ENCODE measurements at places on chromosomes 1 and 21.

DNA sequence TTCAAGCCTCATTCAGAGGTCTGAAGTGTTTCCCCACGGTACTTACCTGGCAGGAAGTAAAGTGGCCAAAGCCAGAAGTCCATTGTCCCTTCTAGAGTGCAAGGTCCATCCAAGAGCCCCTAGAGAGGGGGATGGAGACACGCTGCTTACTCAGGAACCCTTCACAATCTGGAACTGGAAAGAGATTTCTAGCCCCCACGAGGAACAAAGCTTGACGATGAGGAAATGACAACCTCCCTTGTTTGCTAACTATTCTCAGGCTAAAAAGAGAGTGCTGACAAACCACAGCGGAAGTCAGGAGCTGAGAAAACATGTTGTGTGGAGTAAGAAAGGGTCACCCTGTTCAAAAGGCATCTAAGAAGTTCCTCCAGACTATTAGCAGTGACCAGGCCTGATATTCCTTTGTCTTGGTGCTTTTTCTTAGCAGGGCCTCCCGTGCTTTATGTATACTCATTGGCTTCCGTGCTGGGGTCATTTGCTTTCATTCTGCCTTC, at the start of gene FCMR:
TSS of gene FCMR (minus strand) at position 170 of the 494 bp plus-strand sequence. CDS start at position 83, 87 bp downstream.
- DNase-seq, result no peak

- no peak for DNase-seq
Measured at GRCh38 chr1:61083807-61084440, 1.6 kb downstream of the NFIA start.

DNA sequence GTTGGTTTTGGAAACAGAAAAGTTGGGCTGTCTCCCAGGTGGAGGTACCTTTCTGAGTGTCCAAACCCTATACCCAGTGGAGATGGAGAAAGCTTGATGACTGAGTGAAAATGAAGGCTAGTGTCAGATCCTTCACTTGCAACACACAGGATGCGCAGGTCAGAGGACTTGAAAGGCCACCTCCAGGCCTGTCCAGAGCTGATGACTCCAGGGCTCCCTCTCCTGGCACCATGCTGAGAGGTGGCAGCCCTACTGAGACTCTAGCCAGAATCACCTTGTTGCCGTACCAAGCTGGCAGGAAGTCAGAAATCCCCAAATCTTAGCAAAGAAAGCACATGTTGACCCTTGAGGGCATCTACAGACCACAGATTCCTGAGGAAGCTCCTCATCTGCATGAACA, 16.4 kb downstream of the KNCN start:
- peak; percentile 29 for DNase-seq

DNA sequence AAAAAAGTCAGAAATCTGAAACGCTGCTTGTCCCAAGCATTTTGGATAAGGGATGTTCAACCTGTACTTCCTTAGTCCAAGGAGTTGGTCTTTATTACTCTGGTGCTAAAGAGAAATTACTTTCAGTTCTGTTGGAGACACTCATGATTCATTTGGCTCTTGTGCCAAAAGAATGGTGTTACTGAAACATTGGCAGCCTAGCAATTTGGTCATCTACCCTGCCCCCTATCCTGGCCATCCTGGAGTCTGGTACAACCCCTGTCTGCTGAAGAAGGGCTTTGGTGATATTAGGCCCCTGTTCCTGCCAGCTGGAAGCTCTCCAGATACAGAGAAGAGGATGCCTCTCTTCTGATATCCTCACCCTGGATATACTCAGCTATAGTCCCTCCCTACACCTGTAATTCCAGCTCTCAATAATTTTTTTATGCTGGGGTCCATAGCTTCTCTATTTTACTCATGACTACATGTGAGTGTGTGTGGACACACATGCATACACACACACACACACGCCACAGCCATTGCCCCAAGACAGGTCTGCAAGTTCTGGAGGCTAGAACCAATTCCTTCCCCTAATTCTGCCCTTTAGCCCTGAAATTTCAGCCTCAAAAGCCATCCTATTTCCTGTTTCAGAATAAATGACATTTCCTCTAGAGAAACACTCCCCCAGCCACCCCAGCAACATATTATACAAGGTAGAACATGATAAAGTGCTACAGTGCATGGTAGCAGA, 40.0 kb downstream of the LHX8 start:
- DNase-seq, result no peak

- no peak for DNase-seq
Measured at GRCh38 chr1:104182251-104182650, 432.6 kb downstream of the AMY1C start.

DNA sequence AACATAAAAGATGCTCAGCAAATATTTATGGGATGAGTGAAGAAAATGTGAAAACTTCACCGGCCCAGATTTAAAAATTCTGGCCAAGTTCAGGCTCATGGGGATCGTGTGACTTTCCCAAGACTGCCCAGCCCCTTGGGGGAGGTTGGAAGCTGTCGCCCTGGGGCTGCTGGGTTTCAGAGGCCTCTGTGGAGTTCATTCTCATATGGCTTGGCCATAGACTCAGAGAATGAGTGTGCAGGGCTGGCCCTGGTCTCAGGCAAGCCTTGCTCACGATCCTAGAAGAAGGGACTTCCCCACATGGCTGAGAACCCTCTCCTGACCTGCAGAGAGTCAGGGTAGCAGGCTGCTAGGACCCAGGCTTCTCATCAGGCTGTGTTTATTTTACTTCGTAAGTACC, 24.6 kb downstream of the PADI2 start:
- no peak for DNase-seq

DNA sequence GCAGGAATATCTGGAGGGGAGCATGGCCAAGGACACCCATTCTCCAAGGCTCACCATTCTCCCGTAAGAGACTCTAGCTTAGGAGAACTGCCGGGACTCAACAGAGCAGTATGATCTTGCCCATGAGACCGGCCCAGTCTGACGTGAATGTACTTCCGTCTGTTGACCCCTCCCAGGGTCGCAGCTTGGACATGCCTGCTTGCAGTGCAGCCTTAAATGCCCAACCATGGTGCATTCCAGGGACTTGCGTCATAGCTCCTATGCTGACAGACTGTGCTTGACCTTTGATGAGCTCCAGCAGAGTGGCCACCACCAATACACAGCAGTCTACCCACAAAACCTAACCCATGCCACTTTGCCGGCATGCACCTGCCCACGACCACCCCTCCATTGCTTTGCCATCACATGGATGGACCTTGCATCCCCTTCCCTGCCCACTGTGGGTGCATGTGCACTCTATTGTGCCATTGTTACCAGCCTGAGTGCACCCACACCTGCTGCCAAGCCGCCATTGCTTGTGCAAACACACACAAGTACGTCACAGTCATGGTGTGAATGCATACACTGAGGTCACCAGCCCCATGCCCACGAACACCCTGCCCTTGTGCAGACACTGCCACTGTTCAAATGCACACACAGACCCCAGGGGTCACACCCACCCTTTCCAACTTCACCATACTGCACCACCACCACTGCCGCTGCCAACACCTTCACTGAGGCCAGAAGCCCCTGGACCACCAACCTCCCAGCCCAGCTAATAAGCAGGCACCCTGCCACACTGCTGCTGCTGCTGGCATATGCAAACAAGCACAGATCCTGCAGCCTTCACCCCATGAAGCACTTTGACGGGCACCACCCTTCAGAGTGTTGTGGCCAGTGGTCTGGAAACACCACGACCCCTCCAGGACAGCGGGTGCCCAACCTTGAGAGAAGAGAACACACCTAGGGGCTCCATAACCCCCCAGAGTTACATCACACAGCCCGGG, 1141.3 kb downstream of the BRINP3 start:
- no peak for DNase-seq

- no peak for DNase-seq
Measured at GRCh38 chr21:28655471-28655870, 337.2 kb downstream of the LTN1 start.

- DNase-seq, result no peak
Measured at GRCh38 chr1:22816067-22816775, 105.6 kb downstream of the EPHB2 start.

DNA sequence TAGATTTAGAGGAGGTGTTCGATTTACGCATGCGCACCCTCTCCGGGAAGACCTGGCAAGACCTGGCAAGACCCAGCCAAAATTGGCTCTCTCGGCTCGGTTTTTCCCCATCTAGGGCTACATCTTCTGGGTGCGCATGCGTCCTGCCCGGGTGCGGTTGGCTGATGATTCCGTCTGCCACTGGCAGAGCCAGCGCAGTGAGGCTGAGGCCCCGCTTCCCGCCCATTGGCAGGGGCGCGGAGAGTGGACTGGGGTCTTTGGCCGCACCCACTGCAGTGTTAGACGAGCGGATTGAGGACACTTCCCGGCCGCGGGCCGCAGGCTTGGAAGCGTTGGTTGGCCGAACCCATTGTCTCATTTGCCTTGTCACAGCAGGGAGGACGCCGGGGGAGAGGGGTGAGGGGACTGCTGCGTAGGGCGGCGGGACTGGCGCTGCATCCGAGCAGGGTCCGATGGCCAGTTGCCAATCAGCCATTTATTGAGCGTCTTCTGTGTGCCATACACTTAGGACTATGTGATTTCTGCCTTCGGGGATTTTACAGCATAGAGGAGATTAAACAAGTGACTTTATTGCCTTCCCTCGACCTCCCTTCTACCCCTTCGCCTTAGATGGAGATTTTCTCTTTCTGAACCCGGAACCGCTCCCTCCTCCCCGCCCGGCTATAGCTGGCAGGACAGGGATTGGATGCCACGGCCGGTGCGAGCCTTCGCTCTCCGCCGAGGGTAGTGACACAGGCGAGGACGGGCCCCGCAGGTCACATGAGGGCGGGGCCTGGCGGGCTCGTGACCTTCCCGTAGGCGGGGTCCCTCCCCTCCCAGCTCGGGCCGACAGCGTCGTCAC, 43.7 kb downstream of the MEF2D start:
- DNase-seq, result peak; percentile 99

DNA sequence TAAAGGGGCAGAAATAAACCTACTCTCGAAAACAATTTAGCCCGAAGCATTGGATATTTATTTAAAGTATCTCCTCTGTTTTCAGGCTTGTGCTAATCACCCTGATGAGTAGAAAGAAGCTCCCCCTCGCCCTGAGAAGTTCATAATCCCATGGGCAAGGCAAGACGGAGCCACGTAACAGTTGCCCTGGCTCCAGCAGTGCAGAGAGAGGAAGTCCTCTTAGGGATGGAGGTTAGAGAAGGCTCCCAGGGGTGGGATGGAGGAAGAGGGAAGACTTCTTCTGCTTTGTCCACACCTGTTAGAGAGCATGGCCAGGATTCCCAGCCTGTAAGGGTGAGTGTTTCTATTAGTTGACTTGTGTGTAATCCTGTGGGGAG, 3.4 kb upstream of the GPR25 start:
- no peak for DNase-seq

DNA sequence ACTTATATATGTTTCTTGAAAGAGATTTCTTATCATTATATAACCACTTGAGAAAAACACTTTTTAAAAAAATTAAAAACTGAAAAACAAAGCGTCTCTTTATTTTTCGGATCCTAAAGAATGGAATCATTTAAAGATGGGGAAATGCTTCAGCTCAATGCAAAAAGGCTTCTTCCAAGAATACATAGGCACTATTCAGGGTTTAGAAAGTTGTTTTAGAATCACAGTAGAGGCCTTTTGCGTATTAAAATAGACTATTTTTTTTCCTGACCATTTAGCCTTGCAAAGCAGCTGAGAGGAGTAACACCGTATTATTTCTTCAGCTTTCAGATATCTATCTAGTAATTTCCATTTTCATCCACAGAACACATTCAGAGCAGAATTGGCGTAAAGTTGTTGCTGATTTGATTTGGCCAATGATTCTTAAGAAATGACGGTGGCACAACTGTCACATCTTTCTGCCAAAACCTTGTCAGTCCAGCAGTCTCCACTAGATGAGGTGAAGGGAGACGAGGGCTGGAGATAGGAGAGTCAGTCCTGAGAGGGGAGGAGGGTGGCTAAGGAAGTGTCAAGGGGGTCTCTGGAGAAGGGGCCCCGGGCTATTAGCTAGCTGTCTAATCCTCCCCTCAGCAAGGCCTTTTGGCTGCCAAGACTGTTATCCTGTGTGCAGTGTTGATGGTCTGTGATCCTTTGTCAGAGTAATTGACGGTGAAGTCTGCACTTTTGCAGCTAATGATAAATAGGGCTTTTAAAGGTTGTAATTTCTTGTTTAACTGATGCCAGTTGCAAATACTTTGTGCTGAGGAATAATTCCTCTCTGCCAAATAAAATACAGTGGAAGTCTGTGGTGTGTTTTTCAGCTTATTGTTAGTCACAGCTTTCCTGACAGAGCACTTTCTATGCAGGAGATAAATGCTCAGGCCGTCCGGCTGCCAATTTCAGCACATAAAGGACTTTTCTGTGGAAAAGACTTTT, 34.7 kb downstream of the PRRX1 start:
- DNase-seq, result no peak

- no peak for DNase-seq
Measured at GRCh38 chr1:234683127-234683860, 73.3 kb upstream of the IRF2BP2 start.

DNA sequence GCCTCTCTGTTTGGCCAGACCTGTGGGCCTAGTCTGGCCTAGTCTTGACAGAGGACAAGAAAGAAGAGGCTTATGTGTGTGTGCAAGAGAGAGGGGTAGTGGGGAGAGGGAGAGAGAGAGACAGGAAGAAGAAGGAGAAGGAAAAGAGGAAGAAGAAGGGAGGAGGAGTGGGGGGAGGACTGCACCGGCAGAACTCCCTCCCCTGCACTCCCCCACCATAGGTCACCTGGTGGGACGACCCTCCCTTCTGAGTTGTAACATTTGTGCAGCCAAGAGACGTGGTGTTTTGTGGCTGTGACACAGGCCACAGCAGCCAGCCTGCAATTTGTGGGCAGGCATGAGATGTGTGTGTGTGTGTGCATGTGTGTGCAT, 4.3 kb downstream of the INAVA start:
- DNase-seq, result no peak

DNA sequence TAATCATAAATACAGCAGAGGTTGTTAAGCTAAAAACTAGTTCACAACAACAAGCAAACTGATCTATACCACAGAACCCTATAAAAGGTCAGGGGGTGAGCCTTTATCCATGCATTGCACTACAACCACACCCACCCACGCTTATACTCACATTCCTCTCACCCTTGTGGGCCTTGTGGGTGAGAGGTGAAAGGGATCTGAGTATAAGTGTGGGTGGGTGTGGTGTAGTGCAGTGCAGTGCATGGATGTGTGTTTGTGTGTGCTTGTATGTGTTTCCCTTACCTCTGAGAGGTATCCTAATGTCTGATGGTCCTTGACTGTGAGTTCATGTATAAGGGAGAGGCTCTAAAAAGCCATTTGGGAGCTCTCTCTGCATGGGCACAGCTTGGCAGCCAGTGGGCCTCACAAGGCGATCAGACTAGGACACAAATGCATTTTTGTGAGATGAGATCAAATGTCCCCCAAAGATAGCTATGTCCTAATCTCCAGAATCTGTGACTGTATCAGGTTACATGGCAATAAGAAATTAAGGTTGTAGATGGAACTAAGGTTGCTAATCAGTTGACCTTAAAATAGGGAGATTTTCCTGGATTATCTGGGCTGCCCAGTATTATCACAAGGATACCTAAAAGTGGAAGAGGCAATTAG, 95.5 kb upstream of the DPT start:
- no peak for DNase-seq

- no peak for DNase-seq
Measured at GRCh38 chr1:31127266-31127665, 61.7 kb upstream of the PUM1 start.

GRCh38 chr1:10640843-10641553, 155.4 kb downstream of the CASZ1 start:
- no peak for DNase-seq

- no peak for DNase-seq
Measured at GRCh38 chr1:77831566-77831965, 52.1 kb downstream of the MIGA1 start.

- no peak for DNase-seq
Measured at GRCh38 chr1:12148958-12149790, 17.6 kb upstream of the TNFRSF1B start.

- DNase-seq, result no peak
Measured at GRCh38 chr1:30305061-30305460, 418.3 kb downstream of the MATN1 start.
